ENCODE measurements at places on chromosomes 12 and 14.

GRCh38 chr12:63045020-63045860 is 105.8 kb downstream of the AVPR1A start:
- H3K27me3 ChIP-seq, result no peaks in the 10 kb centered on the region
- H3K4me1 ChIP-seq, result no peaks in the 10 kb centered on the region
- H3K36me3 ChIP-seq, result no peaks in the 10 kb centered on the region
- H3K27ac ChIP-seq, result no peak overlapping the region
- no peak overlapping the region for H3K4me3 ChIP-seq

GRCh38 chr12:6810758-6811157 is 10.9 kb upstream of the GPR162 start:
- no peak for DNase-seq
- no peak overlapping the region for H3K4me3 ChIP-seq
- H3K27ac ChIP-seq, result no peak overlapping the region
- H3K27me3 ChIP-seq, result no peaks in the 10 kb centered on the region

DNA sequence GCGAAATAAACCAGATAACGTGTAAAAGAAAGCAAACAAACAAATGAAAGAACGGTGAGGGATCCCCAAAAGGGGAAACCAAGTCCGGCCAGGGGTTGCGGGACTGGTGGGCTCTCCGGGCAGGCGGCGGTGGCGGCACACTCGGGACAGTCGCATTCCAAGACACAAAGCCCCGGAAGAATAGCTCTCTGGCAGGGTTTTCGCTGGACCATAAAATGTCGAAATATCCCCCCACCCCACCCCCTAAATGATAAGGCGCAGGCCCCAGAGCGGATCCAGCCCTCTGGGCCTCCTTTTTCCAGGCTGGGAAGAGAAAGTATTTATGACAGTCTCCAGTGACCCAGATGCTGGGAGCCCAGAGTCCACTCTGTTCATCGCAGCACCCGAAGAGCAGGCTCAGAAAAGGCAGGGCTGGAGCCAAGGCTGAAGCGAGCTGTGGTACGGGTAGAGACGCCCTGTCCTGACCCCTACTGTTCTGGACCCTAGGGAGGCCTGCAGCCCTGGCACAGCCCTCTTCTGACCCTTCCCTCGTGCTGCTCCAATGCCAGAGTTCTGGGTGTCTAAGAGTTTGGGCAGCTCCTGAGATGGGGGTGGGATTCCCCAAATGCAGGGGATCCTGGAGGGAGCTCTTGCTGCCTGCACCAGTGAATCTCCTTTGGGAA is 2.1 kb upstream of the HOXC8 start:
- no peak for DNase-seq
- no peaks in the 10 kb centered on the region for H3K36me3 ChIP-seq
- peaks cover 24% of the 10 kb centered on the region for H3K4me1 ChIP-seq
- H3K27me3 ChIP-seq, result peaks cover 40% of the 10 kb centered on the region
- H3K4me3 ChIP-seq, result peak overlapping the region; percentile 13

DNA sequence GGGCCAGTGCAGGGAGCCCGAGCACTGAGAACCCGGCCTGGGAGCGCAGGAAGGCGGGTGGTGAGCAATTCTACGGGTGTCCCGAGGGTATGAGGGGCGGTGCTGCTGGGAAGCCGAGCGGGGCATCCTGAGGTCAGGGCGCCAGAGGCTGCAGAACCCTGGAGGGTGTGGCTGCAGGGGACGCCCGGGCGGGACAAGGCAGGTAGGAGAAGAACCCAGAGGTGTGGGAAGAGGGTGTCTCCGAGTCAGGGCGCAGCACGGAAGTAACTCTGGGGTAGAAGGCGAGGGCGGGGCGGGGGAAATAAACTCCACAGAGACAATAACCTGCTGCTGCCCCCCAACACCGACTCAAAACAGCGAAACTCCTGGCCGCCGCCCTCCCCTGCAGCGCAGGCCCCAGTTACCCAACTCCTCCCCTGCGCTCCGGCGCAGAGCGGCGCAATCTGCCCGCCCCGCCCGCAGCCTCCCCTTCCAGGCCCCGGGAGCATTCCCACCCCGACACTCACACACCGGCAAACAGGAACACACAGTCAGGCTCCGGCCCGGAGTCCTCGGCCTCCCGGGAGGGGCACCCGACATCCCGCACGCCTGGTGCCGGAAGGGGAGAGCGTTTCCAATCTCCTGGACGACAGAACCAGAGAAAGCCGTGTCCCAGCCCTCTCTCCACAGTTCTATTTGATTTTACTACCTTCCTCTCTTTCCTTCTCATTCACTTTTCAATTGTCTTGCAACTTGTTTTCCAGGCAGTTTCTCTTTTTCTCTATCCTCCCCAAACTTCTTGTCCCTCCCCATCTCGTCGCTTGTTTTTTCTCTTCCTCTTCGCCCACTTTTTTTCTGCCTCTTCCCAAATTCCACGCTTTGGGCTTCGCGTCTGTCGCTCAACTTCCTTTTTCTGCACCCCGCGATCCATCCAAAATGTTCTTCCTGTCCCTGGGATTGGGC is 2.4 kb downstream of the HRK start:
- no peak overlapping the region for H3K27ac ChIP-seq
- no peak for DNase-seq
- no peaks in the 10 kb centered on the region for H3K36me3 ChIP-seq
- H3K4me3 ChIP-seq, result peak overlapping the region; percentile 45

- no peak for DNase-seq
- no peak overlapping the region for H3K4me3 ChIP-seq
- no peaks in the 10 kb centered on the region for H3K4me1 ChIP-seq
- H3K36me3 ChIP-seq, result no peaks in the 10 kb centered on the region
- no peak overlapping the region for H3K27ac ChIP-seq
- no peaks in the 10 kb centered on the region for H3K27me3 ChIP-seq
These were observed 43.7 kb upstream of the BDKRB2 start for GRCh38 chr14:96160913-96161310.

DNA sequence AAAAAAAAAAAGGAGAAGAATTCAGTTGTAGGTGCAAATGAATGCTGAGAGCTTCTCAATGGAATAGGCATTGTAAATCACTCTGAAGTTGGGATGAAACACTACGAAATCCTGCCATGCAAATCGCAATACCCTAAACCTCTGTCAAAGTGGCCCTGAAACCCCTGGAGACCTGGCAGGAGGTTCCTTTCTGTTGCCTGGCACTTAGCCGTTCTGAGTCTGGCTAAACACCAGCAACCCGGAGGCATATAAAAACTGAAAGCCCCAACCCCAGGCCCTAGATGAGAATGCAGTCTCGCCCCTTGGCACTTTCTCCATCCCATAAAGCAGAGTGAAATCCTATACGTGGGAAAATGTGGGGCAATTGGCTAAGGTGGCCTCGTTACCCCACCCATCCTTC is 151.5 kb upstream of the PARP11 start:
- H3K36me3 ChIP-seq, result no peaks in the 10 kb centered on the region
- no peak for DNase-seq
- peaks cover 13% of the 10 kb centered on the region for H3K4me1 ChIP-seq

DNA sequence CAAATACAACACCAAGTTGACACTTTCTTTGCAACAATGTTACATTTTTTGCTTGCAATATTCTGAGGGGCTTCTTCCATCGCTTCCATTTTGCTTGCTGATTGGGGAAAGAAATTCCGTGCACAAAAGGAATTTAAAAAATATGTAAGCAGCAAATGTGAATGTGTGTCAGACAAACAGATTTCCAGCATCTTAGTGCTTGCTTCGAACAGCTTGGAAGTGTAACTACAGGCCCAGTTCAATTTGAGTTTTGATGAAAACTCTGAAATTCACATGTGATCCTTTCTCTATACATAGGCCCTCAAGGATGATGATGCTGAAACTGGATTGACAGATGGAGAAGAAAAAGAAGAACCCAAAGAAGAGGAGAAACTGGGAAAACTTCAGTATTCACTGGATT is 399.1 kb downstream of the PAWR start:
- no peaks in the 10 kb centered on the region for H3K27me3 ChIP-seq
- H3K27ac ChIP-seq, result no peak overlapping the region
- H3K4me3 ChIP-seq, result no peak overlapping the region
- H3K4me1 ChIP-seq, result no peaks in the 10 kb centered on the region

DNA sequence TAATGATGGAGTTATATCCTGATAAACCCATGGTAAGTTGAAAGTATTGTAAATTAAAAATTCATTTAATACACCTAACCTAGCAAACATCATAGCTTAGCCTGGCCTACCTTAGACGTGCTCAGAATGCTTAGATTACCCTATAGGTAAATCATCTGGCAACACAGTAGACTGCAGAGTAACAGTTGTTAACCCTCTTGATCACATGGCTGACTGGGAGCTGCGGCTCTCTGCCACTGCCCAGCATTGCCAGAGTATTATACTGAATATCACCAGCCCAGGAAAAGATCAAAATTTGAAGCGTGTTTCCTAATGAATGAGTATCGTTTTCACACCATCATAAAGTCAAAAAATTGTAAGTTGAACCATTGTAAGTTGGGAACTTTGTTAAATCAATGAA is 17.8 kb upstream of the TMPRSS12 start:
- H3K4me3 ChIP-seq, result no peak overlapping the region
- no peak for DNase-seq

GRCh38 chr14:24398653-24399446 is at the start of gene NYNRIN:
Gene NYNRIN, plus strand, starts transcription at chr14:24399003. Its CDS starts 244 bp downstream, at chr14:24399247.
- H3K36me3 ChIP-seq, result no peaks in the 10 kb centered on the region
- peak; percentile 62 for DNase-seq
- H3K27ac ChIP-seq, result peak within 1 kb of the TSS; percentile 67
- H3K27me3 ChIP-seq, result no peaks in the 10 kb centered on the region
- peak within 1 kb of the TSS; percentile 46 for H3K4me3 ChIP-seq

GRCh38 chr14:45211295-45211694 is 41.7 kb downstream of the MIS18BP1 start:
- peaks cover 49% of the 10 kb centered on the region for H3K36me3 ChIP-seq
- no peaks in the 10 kb centered on the region for H3K27me3 ChIP-seq

DNA sequence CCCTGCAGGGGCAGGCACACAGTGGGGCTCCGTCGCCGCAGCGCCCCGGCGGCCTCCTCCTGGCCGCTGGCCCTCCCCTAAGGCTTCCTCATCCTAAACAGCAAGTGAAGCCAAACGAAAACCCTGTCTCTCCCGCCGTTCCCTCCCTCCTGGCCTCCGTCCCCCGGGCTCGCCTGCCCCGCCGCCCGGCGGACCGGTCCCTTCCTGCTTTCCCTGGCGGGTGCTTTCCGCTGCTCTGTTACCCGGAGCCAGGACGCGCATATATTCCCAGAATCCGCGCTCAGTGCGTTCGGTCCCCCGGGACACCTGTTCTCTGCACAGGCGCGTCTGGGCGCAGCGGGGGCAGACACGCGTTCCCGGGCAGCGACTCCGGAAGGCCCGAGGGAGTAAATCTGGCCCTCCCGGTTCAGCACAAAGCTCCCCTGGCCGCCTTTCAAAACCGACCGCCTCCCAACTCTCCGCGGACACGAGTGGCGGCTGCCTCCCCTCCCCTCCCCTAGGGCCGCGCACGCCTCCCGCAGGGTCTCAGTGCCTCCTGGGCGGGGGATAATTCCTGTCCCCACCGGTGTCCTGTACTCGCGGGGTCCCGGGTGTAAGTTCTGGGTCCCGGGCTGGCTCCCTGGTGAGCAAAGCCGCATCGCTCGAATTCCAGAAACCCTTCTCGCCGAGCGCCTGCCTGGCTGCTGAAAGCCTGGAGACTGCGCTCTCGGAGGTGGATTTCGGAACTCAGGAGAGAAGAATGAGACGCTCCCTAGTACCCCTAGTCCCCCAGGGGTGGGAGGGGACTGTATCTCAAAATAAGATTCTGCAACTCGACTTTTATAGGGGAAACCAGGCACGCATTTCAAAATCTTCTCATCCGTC is 21.4 kb upstream of the CEP170B start:
- H3K4me1 ChIP-seq, result peaks cover 19% of the 10 kb centered on the region
- no peak overlapping the region for H3K4me3 ChIP-seq

DNA sequence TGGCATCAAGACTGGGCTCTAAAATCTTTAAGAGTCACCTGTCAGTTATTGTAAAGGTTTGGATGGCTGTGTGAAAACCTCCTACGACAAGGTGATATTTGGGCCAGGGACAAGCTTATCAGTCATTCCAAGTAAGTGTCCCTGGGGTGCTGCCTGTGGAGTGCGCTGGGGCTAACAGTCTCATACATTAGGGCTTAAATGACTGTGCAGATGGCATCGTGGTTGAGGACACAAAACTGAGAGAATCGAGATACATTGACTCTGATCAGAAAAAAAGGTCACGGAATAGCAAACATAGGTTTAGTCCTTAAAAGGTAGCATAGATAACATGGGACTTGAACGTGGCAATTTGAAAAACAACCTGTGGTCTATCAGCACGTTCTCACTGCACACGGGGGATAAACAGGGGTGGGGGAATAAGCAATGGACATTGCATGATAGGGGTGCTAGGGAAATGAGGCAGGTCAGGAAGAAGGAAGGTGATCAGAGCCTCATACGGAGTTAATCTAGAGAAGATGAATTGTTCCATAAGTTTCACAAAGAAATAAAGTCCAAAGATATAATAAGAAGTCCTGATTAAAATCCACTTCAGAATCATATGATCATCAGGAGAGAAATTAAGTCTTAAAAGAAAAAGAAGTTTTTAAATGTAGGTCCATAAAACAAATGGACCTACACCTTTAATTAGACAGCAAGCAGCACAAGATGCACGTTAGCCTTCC is 100.3 kb downstream of the DAD1 start:
- H3K4me3 ChIP-seq, result no peak overlapping the region
- DNase-seq, result no peak
- no peaks in the 10 kb centered on the region for H3K4me1 ChIP-seq
- H3K27me3 ChIP-seq, result no peaks in the 10 kb centered on the region
- peak overlapping the region; percentile 75 for H3K27ac ChIP-seq

DNA sequence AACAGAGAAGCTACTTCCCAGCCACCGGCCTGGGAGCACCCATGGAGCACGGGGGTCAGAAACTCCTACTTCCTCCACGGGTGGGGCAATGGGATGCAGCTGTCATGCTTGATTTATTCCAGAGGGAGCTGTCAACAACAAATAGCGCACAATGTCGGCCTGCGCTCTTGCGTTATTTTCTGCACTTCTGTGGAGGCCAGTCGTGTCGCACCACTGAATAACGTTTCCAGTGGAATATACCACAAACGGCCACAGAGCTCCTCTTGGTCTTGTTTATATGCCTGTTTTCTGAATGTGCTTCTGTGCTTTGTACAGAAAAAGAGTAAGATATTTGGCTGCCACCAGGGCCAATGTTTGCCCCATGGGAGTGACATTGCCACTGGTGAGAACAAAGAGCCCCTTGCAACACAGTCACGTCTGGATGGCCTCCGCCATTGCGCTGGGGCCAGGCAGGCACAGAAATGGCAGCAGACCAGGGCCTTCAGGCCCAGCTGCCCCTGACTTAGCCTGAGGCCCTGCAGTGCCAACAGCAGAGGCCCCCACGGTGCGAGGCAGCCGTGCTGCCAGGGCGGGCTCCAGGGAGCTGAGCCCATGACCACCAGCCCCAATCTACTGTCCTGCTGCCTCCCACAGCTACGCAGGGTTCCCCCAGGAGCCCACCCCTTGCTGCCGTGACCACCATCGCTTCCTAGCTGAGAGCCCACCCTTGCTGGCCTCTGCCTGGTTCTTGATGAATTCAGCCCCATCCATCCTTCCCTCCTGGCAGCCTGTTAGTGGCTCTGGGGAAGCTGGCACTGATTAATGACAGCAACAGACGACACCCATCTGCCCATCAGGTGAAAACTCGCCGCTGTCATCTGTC is 28.9 kb upstream of the TMEM179 start:
- H3K27ac ChIP-seq, result no peak overlapping the region
- H3K4me3 ChIP-seq, result no peak overlapping the region
- DNase-seq, result no peak
